SW 1271 (cell line): ENCODE measurements at places on chromosomes 4 and X.

GRCh38 chr4:72216539-72217277 is 184.9 kb downstream of the NPFFR2 start:
- DNase-seq, result no peak

DNA sequence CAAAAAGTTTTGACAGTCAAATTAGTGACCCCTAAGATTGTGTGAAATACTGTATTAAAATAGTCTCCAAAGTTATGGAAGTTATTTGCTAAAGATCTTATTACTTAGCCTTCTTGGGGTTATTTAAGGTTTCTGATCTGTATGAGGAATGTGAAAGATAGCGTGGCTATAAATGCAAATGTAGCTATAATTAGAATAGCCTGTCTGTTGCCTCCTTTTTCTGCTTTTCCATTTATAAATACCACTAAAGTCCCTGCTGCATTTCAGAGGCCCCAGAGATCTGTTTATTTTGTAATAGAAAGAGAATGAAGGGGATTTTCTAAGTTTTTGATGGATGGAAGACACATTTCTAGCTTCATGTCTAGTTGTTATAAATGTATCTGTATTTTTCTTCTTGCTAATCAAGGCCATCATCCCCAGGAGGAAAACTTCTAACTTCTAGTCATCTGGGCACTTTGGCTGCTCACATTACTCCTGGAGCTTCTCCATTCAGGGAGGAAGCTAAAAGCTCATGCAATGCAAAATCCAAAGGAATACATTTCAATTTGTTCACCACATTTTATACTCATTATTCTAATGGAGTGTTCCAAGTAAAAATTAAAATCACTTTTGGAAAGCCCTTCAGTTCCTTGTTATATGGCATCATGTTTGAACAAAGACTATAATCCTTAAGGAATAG is 73.9 kb downstream of the INTS12 start:
- DNase-seq, result no peak

GRCh38 chr4:18292411-18292810 is 270.9 kb upstream of the LCORL start:
- DNase-seq, result no peak

DNA sequence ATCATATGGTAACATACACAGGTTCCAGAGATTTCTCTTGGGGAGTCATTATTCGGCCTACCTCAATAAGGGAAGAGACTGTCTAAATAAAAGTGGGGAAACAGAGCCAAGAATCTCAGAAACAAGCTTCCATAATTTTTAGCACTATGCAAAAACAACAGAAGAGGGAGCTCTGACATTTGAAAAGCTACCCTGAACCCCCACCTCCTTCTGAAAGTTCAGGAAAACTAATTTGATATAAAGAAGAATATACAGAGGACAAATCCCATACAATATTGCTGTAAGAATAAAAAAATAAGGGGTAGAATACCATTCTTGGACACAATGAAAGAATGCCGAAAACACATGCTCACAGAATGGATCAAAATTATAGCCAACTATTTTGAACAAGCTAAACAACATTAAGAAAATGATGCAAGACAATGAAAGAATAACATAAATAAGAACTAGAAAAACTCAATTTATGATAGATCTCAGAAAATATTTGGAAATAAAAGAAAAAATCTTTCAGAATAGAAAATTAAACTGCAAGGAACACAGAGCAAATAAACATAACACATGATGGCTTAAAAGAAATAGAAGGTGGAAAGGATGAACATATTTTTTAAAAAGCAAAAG is 14.4 kb upstream of the ZNF41 start:
- no peak for DNase-seq

- no peak for DNase-seq
Observed at GRCh38 chrX:122046815-122047214, 999.4 kb downstream of the GLUD2 start.

GRCh38 chrX:153478746-153479145 is 8.4 kb upstream of the HAUS7 start:
- no peak for DNase-seq

DNA sequence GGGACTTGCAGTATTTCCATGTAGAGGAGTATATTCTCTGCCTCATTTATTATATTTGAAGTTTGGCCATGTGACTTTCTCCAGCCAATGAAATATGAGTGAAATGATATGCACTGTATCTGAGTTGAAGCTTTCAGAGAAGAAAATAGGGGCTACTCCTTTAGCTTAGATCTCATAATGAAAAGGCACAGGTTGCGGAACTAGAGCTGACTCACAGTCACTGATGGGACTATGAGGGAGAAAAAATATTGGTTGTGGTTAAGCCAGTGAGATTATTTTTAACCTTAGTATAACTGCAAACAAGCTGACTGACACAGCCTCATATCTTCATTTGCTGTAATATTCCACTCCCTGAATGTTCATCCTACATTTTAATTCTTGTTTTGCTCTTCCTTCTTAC is 1104.3 kb downstream of the RPA4 start:
- no peak for DNase-seq

GRCh38 chr4:174494146-174494545 is 28.1 kb downstream of the HPGD start:
- no peak for DNase-seq

DNA sequence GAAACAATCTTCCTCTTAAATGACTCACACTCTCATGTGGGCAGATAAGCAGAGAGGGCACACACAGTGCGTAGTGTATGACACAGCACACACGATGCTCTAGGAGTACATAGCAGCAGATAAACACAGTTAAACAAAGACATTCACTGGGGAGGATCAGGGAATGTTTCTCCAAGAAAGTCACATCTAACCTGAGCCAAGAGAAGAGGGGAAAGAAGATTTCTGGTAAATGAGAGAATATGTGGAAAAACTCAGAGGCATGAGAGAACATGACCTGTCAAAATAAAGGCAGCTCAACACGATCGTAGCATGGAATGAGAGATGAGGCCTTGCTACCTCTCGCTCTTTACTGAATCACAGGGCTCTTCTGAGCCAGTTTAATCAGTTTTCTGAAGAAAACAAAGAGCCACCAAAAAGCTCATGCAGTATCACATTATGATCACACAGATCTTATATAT is 251.0 kb downstream of the ANK2 start:
- DNase-seq, result no peak

DNA sequence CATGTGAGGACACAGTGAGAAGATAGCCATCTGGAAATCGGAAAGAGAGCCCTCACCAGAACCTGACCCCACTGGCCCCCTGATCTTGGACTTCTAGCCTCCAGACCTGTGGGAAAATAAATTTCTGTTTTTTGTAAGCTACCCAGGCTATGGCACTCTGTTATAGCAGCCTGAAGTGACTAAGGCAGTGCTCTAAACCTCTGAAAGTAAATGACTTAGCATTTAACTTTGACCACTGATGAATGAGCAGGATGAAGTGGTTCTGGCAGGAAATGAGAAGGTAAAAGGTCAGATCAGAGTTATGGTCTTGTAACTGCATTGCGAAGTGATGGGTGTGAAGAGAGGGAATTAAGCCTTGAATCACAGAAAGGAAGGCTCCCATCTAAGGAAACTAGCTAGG is 17.0 kb downstream of the GPAT3 start:
- no peak for DNase-seq

GRCh38 chr4:163484906-163485305 is 9.6 kb upstream of the TMA16 start:
- DNase-seq, result no peak

- DNase-seq, result no peak
Observed at GRCh38 chr4:95627024-95627605, 78.3 kb upstream of the UNC5C start.

GRCh38 chr4:170414961-170415360 is 325.2 kb upstream of the AADAT start:
- no peak for DNase-seq

DNA sequence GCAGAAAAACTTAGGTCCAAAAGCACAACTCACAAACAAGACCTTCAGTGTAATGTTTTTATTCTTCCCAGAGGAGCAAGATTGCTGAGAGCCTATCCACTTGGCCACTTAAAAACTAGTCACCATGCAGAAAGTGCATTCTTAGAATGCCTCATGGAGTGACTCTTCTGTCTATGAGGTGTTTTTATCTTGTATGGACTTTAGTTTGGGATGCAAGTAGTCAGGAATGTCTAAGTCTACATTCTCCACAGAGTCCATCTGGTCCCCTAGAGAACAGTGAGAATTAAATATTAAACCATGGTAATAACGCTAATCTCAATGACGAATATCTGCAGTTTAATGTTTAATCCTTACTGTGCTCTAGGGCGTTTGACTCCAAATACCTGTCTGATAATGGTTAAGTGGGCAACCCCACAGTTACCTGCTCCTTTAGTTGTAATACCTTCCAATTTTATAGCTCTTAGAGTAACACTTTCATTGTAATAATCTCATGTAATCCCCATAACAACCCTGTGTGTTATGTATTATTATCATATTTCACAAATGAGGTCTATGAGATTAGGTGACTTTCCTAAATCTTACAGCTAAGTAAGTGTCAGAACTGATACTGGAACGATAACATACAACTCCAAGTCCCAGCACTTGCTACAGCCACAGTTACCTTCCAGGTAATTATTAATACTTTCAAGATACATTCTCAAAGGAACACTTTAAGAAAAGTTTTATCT is 235.6 kb upstream of the JADE1 start:
- peak; percentile 49 for DNase-seq

- DNase-seq, result no peak
Observed at GRCh38 chrX:35919536-35920309, at the start of gene CFAP47. TSS of gene CFAP47 (plus strand) at chrX:35919734. CDS start at chrX:35919800, 66 bp downstream.
